ENCODE measurements at places on chromosomes 3 and 15.

- no peak for DNase-seq
These were observed 6.9 kb downstream of the CILP start for GRCh38 chr15:65204236-65204930.

- peak; percentile 79 for DNase-seq
These were observed 520.4 kb downstream of the FOXP1 start for GRCh38 chr3:71062952-71063772.

DNA sequence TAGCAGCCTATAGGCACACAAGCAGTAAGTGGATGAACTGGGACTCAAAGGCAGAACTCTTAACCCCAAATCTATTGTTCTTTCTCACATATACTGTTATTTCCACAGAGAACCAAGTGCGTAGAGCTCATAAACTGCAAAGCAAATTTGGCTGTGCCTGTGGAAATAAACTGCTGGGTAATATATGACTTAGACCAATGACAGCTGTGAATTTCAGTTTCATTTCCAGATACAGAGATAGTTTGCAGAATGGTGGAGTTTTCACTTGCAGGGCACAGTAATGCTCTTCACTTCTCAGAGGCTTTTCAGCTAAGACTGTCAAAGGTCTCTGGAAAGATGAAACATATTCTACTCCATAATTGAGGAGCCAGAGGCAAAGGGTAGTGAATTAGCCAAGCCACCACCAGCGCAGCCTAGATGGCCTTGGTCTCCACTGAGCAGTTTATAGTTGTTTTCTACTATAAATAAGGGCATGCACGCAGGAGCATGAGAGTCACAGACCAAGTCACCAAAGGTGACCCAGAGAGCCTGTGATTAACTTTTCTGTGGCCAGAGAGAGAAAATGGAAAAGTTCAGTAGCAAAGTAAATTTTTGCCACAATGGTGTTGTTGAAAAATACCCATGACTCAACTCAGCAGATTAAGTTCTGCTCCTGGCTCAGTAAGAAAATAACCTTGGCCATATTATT, 180.7 kb upstream of the GRM7 start:
- no peak for DNase-seq

- DNase-seq, result no peak
These were observed 80.9 kb downstream of the STT3B start for GRCh38 chr3:31613654-31614053.

GRCh38 chr3:169847896-169848295, 21.8 kb downstream of the LRRC31 start:
- no peak for DNase-seq

GRCh38 chr3:192130534-192131132, 596.7 kb downstream of the FGF12 start:
- peak; percentile 74 for DNase-seq

GRCh38 chr3:100984308-100984707, 8.9 kb downstream of the ABI3BP start:
- no peak for DNase-seq

DNA sequence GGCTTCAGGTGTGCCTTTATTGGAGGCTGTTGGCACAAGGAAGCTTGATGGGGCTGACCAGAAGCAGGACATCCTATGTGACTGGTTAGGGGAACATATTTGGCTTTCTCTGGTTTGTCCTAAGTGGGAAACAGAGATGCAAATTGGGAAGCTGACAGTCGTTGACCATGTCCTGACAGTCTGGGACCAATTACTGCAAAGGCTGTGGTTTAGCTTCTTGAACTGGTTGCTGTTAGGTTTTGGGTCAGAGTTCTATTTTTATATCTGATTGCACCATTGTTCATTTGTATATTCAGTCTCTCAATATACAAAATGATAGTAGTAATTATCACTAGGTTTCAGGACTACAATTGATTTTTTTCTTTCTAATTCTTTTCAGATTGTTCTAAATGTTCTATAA, 36.8 kb downstream of the SNTN start:
- no peak for DNase-seq

GRCh38 chr3:172148241-172148640, 108.9 kb downstream of the FNDC3B start:
- peak; percentile 69 for DNase-seq

DNA sequence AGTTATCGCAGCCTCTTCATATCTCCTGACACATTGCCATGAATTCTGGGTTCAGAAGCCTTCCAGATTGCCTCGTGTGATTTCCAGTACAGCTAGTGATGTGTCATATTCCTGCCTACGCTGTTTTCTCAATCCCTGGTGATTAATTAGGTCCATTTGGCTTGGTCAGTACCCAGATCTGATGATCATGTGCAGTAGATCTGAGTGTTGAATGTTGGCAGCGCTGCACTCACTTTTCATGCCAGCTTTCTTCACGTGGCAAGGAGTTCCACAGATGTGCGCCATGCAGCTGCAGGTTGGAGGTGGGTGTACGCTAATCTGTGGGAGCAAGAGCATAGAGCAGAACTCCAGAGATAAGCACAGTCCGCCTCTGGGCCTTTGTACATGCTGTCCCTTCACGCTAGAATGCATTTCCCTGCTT, 86.9 kb upstream of the COL6A5 start:
- peak; percentile 28 for DNase-seq

- no peak for DNase-seq
These were observed 510.2 kb upstream of the MDFIC2 start for GRCh38 chr3:70822669-70823068.

DNA sequence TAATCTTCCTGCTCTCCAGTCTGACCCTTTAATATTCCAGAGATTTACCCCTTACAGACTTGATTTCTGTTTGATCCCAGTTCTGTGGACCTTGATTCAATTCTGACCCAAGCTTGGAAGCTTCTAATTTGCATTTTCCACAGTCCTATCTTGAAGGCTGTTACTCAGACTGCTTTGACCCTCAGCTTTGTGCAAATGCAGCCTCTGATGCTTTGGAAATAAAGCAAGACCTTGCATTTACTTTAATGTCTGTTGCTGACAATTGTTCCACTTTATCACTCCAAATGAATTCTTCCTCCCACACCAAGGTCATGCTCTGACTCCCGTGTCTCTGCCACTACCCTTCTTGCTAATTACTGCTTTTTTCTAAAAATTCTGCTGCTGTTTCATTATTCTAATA, 886.0 kb downstream of the TUSC7 start:
- DNase-seq, result no peak

GRCh38 chr3:113773381-113773780, 26.5 kb downstream of the ATP6V1A start:
- peak; percentile 53 for DNase-seq

DNA sequence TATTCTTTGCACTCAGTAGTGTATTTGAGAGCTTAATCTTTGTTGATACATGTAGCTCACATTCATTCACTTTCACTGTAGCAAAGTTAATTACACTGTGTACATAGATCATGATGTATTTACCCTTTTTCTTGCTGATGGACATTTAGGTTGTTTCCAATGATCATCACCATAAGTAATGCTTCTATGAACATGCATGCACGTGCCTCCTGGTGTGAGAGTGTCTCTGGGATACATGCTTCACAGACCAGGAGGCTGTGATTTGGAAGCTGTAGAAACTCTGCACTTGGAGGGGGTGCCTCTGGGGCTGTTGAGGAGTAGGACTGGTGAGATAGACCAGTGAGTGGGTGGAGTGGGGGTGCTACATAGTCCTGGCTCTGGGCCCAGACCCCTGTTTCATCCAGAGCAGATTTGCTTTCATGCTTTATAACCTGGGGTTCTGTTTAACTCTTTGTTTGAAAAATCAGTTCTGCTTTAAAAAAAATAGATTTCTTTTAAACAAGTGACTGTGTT, 18.2 kb upstream of the SMAD3 start:
- DNase-seq, result no peak

DNA sequence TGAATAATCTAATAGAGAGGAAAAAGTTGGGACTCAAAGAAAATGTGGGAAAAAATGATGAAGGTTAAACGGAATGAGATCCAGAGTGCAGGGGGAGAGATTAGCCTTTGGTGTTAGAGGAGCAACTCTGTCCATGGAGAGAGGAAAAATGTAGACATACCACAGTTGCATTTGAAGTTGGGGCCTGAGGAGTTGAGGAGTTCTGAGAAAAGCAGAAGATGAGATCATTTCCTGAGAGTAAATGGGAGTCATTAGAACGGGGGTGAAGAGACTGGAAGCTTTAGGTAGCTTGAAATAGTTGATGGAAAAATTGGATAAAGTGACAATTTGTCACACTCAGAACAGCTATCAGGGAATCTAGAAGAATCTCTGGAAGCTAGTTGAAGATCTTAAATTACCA, 7.3 kb downstream of the CCR5AS start:
- peak; percentile 63 for DNase-seq

- no peak for DNase-seq
These were observed 18.6 kb upstream of the ADGRG7 start for GRCh38 chr3:100590840-100591147.

- no peak for DNase-seq
These were observed 137.9 kb downstream of the NEO1 start for GRCh38 chr15:73190189-73190601.

GRCh38 chr3:171258316-171258715, 201.9 kb downstream of the TNIK start:
- peak; percentile 22 for DNase-seq

DNA sequence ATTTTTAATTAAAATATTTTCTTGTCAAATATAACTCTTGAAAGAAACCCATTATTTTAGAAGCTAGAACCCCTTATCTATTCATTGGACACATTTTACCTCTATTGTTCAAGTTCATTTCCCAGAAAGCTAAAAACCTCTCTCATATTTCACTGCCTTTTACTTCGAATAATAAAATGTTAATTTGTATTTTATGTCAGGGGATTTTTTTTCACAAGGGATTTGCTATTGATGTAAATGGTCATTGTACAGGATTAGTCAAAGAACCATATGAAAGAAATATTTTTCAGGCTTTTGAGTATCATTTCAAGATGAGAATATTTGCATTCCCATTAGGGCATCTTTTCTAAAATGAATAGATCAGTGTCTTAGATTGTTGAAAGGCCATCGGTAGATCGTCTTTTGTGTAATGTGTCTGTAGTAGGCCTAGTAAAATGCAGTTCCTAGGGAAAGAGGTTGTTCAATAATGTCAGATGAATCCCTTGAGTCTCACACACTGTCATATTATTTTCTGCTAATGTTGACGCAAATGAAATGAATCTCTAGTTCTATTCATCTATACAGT, 114.5 kb downstream of the ROBO1 start:
- DNase-seq, result no peak

- DNase-seq, result no peak
These were observed 23.6 kb downstream of the ANXA2 start for GRCh38 chr15:60374209-60374608.

- DNase-seq, result no peak
These were observed 151.7 kb downstream of the CLSTN2 start for GRCh38 chr3:140086642-140087041.

DNA sequence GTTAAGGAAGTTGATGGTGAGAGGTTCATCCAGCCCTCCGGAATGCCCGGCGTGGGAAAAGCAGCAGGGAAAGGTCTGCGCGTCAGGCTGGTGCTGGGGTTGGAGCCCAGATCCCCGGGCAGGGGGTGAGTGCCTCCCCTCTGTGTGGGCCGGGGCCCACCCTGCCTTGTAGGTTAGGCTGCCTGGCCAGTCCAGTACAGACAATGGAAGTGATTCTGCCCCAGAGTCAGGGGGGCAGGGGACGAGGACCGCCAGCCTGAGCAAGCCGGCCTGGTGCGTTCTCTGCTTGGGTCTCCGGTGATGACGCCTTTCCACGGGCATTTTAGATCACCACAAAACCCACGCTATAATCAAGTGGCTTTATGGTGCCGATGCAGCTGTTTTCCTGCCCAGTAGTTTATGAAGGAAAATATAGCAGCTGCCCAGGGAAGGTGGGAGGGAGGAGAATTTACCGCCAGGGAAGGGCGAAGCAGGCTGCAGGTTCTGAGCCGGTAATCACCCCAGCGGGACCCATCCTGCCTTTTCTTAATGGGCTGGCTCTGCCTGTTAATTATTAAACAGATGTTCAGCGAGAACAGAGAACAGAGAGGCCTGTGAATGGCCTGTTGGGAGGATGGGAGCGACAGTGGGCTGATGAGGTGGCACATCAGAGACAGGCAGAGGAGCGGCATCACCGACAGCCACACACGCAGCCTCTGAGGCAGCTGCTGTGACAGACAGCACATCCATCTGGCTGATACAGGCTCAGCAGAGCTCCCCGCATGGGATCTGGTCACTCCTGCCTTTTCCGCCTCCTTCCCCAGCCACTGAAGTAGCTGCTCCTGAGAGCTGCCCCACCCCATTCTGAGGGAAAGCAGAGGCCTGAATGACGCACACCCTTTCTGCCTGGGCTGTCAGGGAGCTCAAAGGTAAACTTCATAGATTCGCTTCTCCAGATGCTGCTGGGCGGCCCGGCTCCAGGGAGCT, 35.2 kb downstream of the BDH1 start:
- DNase-seq, result peak; percentile 44

- DNase-seq, result no peak
These were observed 68.0 kb downstream of the CHL1 start for GRCh38 chr3:264394-265156.

- DNase-seq, result no peak
These were observed 27.3 kb upstream of the TIMP4 start for GRCh38 chr3:12186046-12186445.

DNA sequence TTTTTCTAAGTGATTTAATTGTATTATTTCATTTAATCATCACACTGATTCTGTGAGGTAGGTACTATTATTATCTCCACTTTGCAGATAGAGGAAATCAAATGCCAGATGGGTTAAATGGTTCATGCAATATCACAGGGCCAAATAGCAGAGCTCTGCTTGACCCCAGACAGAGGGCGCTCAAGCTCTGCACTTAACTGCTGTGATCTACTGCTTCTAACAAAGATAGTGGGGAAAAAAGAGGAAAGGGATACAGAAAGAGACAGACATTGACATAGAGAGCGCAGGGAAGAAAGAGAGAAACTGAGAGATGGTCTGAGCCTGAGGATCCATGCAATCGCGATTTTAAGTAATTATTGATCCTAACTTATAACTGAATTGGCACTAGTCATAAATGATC, 279.1 kb upstream of the THRB start:
- peak; percentile 44 for DNase-seq

DNA sequence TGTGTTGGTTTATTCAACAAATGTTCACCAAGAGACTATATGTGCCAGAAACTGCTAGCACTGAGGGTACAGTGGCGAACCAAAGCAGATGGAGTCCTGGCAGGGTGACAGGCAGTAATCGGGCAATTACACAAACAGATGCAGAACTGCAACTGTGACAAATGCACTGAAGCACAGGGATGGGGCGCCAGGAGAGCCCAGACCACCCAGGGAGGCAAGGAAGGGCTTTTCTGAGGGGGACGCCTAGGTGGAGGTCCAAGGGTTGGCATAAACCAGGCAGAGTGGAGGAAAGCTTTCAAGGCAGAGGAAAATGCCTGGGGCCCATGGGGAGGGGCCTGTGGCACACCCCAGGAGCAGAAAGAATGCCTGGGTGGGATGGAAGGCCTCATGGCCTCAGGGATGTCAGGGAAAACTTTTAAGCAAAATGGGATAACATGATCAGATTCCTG, 5.5 kb downstream of the DIS3L start:
- no peak for DNase-seq

DNA sequence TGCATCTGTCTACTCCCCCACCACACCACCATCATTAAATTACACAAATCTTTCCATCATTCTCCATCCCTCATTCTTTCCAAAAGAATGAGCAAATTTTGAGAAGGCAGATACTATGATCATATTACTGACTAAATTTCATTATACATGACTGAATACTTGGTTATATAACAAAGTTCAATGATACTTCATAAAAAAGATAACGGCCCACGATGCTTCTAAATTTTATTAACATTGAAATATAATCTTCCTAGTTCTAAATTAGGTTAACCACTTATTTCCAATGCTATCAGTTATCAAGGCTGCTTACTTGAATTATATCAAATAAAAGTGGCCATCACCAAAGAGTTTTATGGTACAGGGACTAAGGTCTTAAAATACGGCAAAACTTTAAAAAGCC, 13.5 kb downstream of the HERC1 start:
- DNase-seq, result no peak
